ENCODE measurements at places on chromosomes 12 and 14. TPM values are rescaled to one million over a fixed set of nuclear protein-coding genes. Genes with fewer than 3 reads are reported as not detected.

DNA sequence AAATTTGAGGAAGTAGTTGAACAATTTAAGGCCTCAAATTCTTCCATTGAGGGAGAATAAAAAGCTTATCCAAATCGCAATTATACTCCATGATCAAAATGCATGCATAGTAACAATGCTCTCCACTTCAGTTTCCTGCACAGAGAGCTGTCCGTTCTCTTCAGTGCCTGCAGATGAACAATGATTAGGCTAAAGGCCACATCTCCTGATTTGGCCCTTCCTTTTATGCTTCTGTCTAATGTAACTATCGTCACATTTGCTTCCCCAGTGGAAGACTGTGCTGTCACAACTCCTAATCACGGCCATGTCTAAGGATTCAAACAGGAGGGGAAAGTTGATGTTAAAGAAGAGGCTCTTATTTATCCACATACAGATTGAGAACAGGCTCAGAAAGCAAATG lies 113.6 kb upstream of the NPAS3 start:
- no peak for DNase-seq

DNA sequence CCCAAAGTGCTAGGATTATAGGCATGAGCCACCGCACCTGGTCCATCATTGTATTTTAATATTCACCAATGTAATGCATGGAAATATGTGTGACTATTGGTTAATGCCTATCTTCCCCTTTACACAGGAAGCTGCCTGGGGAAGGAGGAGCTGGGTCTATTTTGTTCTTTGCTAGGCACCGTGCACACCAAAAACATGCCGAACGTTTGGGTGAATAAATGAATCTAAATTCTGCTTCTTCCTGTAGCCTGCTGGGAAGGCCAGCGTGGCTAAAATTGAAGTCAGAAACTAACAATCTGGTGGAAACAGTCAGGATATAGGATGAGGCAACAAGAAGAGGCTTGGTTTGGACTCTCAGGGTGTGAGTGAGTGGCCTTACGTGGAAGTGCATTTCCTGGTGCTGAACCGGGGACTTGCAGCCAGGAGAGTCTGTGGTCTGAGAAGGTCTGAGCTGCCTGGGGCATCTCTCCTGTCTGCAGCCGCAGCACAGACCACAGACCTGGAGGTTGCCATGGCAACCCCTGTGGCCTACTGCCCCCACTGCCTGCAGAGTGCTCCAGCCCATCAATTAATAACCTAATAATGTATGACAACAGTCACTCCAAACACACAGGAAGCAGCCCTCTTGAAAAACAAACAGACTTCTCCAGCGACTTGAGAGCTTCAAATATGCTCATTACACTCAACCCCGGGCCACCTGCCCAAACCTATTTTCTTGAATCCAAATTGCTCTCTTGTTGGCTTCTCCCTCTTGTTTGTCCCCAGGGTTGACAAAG lies 5.5 kb upstream of the GPR68 start:
- peak; percentile 98 for DNase-seq

- no peak for DNase-seq
Measured at GRCh38 chr12:67410246-67410645, 141.1 kb downstream of the CAND1 start.

GRCh38 chr12:3888659-3889058 lies 15.5 kb upstream of the PARP11 start:
- no peak for DNase-seq

DNA sequence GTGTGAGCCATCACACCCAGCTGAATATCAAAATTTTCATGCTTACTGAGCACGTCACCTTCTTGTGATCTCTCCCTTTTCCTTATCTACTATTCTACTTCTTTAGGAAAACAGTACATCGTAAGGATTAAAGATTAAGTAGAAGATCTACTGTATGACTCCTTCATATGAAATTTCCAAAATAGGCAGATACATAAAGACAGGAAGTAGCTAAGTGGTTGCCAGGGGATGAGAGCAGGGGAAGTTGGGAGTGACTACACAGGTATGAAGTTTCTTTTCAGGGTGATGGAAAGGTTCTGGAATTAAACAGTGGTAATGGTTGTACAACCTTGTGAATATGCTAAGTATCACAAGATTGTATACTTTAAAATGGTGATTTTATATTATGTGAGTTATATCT lies 36.5 kb upstream of the CERS5 start:
- DNase-seq = no peak

DNA sequence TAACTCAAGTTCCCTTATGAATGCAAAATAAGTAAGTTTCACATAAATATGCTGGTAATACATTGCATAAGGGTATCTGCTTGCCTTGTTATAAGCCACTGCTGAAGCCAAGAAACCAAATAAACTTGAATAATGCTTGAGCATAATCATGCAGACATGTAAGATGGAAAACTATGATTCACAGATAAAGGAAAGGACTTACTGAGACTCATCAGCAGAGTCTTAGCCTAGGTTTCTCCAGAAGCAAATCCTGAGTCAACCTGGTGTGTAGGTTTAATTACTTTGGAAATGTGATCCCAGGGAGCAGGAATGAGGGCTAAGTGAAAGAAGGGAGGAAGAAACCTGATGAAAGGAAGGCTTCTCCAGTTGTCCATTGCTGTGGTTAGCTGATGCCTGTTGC lies 107.7 kb upstream of the BTG1 start:
- DNase-seq = no peak

- no peak for DNase-seq
Measured at GRCh38 chr12:76216585-76217472, 131.4 kb downstream of the BBS10 start.

- no peak for DNase-seq
Measured at GRCh38 chr12:51953864-51954263, 2.4 kb downstream of the ACVR1B start.

GRCh38 chr14:78227248-78228077 lies 57.3 kb downstream of the NRXN3 start:
- DNase-seq = peak; percentile 7

DNA sequence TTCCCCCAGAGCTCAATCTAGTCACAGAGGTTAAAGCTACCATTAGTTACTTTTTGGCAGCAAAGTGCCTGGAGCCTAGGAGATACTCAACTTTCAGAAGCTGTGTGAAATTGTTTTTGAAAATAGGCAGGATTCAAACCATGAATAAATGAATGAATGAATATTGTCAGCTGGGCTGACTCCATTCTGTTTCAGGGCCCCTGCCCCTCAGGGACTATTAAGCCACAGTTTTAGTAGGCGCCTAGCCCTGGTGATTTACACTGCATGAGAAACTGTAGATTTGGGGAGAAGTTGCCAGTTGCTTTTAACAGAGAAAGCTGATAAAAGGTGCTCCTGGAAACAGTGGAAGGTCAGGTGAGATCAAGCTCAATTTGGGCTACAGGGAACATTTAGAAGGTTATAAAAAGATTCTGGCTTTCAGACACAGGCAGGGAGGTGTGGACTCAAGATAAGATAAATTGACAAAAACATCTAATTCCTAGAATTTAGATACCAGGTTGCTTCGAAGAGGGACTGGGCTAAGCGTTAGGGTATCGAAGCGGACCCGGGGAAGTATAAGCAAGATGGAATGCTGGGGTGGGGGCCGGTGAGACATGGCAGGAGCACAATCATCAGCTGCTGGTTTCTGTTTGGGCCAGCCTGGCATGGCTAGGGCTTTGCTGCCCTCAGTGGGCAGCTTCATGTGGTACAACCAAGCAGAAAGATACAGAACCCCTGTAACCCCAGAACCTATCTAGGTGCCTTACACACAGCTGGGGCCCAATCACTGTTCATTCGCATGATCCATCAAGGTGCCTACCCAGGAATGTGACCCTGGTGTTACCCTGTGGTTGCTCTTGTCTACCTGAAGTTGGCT lies 14.9 kb upstream of the CELA1 start:
- no peak for DNase-seq

- no peak for DNase-seq
Measured at GRCh38 chr12:82025462-82025861, 266.3 kb upstream of the PPFIA2 start.

GRCh38 chr12:98127854-98128253 lies 387.5 kb upstream of the TMPO start:
- no peak for DNase-seq

DNA sequence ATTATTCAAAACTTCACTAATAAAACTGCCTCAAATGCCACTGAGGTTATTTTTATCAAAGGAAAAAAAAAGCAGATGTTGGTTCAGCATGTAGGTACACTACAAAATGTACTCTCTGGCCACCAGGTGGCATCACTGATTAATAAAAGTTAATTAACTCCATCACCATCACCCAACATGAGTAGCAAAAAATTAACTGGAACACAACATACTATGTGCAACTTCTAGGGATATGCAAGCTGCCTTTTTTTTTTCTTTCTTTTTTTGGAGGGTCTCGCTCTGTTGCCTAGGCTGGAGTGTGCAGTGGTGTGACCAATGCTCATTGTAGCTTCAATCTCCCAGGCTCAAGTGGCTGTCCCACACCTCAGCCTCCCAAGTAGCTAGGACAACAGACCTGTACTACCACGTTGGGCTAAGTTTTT lies 43.8 kb upstream of the NR2C1 start:
- DNase-seq = peak; percentile 91

- no peak for DNase-seq
Measured at GRCh38 chr14:100440758-100441203, 117.6 kb downstream of the SLC25A47 start.

- peak; percentile 30 for DNase-seq
Measured at GRCh38 chr14:26526137-26526536, 71.7 kb downstream of the NOVA1 start.

GRCh38 chr14:75223664-75224154 lies 47.3 kb upstream of the TMED10 start:
- no peak for DNase-seq

DNA sequence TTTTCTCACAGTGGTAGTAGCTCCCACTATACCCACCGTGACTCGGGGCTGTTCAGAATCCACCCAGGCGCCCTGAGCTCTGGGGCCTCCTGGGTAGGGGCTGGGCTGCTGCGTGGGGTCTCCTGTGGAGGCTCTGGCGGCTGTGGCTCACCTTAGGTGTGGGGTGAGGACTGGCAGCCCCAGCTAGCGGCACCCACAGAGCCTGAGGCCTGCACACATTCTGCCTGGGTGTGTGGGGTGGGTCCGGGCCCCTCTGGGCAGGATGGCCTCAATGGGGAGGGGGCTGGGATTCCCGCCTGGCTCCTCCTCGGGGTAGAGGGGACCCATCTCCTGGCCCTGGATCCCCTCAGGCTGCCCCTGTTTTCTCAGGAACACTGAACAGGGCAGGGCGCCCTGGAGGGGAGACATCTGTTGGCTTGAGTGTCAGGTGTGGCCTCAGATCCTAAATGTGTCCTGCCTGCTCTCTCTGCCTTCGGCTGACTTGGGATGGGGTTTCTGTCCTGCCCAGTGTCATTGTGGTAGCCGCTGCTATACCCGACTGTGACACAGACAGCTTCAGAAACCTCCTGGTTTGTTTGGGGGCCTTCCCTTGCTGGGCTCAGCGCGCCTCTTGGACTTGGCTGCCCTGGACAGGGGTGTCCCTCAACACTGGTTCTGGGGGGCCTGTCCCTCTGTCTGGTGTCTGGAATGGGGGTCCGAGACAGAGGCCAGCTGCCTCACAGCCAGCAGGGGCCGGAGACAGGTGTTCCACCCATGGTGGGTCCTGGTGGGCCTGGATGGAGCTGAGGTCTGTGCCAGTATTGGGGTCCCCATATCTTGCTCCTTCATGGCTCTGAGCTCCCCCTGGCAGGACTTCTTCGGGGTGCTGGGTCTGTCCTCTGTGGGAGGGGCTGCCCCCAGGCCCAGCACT lies 354.9 kb downstream of the TMEM121 start:
- no peak for DNase-seq

GRCh38 chr14:55553791-55554190 lies 26.2 kb upstream of the KTN1 start:
- DNase-seq = no peak

DNA sequence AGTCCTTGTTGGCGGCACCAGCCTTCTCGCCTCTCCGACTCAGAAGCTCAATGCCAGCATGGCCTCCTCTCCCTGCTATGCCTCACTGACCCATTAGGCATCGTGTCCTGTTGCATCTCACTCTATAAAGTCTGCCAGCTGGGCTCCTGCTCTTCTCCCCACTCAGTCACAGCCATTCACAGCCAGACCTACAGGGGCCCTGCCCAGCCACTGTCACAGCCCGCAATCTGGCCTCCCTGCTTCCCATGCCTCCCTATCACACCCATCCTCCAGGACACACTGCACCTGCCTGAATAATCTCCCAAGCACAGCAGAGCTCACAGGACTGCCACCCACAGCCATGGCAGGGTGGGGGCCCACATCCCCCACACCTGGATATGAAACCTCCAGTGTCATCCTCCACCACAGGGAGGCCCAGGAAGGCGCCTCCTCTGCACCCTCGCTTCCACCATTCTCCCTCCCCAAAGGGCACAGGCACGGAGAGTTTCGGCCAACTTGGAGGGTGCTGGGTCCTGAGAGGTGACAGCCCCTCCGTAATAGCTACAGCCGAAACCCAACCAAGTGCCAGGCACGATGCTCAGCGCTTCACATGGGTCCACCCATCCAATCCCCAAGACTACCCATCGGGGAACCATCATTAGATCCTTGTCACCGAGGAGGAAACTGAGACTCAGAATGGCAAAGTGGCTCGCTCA lies 370.3 kb downstream of the BCL11B start:
- DNase-seq = no peak

DNA sequence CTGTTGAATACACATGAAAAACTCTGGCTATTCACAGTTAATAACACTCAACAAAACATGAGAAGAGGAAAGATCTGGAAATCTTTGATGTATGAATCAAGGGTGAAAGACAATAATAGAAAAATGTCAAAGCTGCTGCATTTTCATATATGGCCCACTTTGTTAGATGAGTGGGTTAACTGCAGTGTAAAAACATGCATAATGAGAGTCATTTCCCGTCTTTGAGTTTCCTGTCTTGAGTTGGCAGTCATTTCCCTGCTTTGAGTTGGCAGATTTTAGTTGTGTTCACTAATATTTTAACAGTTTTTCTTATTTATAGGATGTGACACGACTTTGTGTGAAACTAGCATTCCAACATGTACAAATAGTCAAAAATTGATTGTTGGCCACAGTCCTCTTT lies 87.9 kb upstream of the PTPRQ start:
- no peak for DNase-seq

DNA sequence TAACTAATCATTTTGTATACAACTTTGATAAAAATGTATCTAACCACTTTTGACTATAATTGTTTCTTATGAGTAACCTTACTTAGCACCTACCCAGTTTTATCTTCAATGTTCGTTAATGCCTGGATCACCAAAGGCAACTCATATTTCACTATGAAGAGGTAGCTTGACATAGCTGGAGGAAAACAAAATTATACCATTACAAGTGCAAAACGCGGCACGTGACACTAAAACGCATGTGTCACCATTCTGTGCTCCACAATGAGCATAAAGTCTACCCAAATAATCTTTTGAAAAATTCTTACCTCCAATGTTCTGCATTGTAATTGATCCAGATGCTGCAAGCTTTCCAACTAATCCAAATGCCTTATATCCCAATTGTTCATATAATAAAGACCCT lies 5.8 kb downstream of the SLC38A2 start:
- DNase-seq = no peak

Gene C1R
- total RNA-seq = 82.9 TPM

Gene SLC4A8
- 1.0 TPM for total RNA-seq

Gene SIRT4
- total RNA-seq = 2.4 TPM

Gene PLXNC1
- 2.7 TPM for total RNA-seq

Gene KLHDC1
- total RNA-seq = 4.3 TPM

Gene LIN52
- 5.1 TPM for total RNA-seq

Gene CIROP
- total RNA-seq = not detected

Gene SMIM41
- 0.15 TPM for total RNA-seq

Data from renal cortical epithelial cell (primary cell).